ENCODE measurements at places on chromosomes 12 and 14. TPM values are rescaled to one million over a fixed set of nuclear protein-coding genes. Genes with fewer than 3 reads are reported as not detected.

SERPINA10 gene
- 0.06 TPM for polyA plus RNA-seq

CCDC88C gene
- 9.3 TPM for polyA plus RNA-seq

EPS8 gene
- polyA plus RNA-seq = 60.6 TPM

VWF gene
- 51.0 TPM for polyA plus RNA-seq

SLCO1B1 gene
- not detected for polyA plus RNA-seq

CIT gene
- 12.7 TPM for polyA plus RNA-seq

SPRYD4 gene
- 3.4 TPM for polyA plus RNA-seq

SLC10A1 gene
- not detected for polyA plus RNA-seq

BATF gene
- 0.29 TPM for polyA plus RNA-seq

PLEKHG7 gene
- not detected for polyA plus RNA-seq

RFLNA gene
- 4.3 TPM for polyA plus RNA-seq

PCED1B gene
- polyA plus RNA-seq = 0.73 TPM

AKAP3 gene
- polyA plus RNA-seq = 0.86 TPM

ADCK1 gene
- 10.8 TPM for polyA plus RNA-seq

All from muscle of arm (tissue), 14 donors.